ENCODE measurements at places on chromosomes 11 and 22. TPM values are rescaled to one million over a fixed set of nuclear protein-coding genes. Genes with fewer than 3 reads are reported as not detected.

MIAT gene
- 113 TPM for total RNA-seq

PLAAT4 gene
- total RNA-seq = 60.6 TPM

RASD2 gene
- total RNA-seq = 0.28 TPM

C11orf86 gene
- not detected for total RNA-seq

CCDC87 gene
- 0.10 TPM for total RNA-seq

KIF18A gene
- total RNA-seq = 29.2 TPM

NEFH gene
- total RNA-seq = 1.6 TPM

IGSF9B gene
- total RNA-seq = 87.0 TPM

SCUBE1 gene
- 0.14 TPM for total RNA-seq

CDC42EP1 gene
- 4.0 TPM for total RNA-seq

OR52I1 gene
- not detected for total RNA-seq

MRPL40 gene
- total RNA-seq = 27.2 TPM

Data from activated T-cell treated with anti-CD3 and anti-CD28 coated beads, Interleukin-2, amount 50 U/mL, for 72 hours (primary cell).